Epithelial cell of esophagus (primary cell): ENCODE measurements at places on chromosomes 2 and 18.

DNA sequence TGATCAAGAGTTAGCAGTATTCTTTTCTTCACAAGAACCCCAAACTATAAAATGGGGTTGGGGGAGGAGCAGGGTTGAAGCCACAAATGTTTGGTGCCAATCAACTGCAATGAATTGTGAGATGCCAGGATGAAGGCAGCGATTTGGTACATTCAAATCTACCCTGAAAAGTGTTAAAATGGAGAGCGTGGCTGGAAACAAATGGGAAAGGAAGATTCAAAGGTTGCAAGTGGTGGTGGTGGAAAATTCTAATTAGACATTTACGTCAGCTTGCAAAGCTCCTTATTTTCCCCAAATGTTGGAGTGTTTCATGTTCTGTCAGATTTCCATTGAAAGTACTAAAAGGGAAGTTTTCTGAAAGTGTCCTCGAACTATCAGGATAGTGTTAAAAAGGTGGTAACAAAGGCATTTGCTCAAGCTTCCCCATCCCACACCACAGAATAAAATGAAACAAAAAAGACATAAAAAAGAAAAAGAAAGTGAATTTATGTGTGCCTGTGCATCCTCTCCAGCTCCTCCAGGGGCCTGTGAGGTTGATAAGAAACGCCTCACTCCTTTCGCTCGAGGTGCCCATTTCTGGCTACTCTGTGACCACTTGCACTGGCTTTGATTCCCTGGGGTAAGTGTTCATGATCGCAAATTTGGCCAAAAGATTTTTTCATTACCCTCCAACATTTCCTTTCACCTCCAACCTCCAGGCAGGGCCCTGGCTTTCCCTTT is 424.1 kb upstream of the POU3F3 start:
- no peak for DNase-seq

GRCh38 chr2:106649306-106649705 is 162.1 kb downstream of the CD8B2 start:
- DNase-seq: no peak

- DNase-seq: peak; percentile 33
Measured at GRCh38 chr2:226799976-226800940, 638 bp upstream of the IRS1 start.

GRCh38 chr18:39241534-39241933 is 1675.9 kb upstream of the CELF4 start:
- no peak for DNase-seq

GRCh38 chr2:206001912-206002311 is 84.1 kb downstream of the INO80D start:
- no peak for DNase-seq

GRCh38 chr18:59912007-59912550 is 12.3 kb downstream of the PMAIP1 start:
- no peak for DNase-seq

DNA sequence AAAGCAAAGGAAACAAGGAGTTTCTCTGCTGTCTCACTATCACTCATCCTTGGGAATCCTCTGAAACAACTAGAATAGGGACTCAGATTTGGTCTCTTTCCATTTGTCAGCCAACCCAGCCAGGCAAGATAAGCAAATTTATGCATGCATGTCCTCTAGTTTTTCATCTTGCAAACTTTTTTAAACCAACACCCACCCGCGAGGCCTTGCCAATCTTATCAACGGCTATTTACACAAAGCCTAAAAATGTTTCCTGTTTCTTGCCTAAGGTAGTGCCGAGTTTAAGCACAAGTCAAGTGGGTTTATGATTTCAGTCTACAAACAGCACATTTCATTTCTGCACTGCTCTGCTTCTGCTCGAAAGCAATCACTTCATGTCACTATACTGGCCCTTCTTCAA is 240.9 kb downstream of the STK39 start:
- DNase-seq: no peak

- no peak for DNase-seq
Measured at GRCh38 chr2:172861098-172861497, 125.5 kb downstream of the RAPGEF4 start.

DNA sequence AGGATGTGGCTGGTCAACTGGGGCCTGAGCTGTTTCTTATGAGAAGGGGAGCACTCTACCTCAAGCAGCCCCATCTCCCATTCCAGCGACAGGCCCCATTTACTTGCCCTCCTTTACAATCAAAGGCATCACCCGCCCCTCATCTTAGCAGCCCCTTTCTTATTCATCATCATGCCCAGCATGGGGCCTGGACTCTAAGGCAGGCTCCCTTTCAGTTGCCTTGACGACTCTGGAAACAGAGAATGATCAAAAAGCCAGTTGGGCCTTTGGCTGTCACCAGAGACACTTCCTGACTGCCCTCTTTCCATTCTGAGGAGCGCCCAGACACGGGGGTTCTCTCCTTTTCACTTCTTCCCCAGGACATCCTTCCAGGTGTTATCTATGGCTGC is 11.2 kb downstream of the CELF4 start:
- DNase-seq: no peak

GRCh38 chr2:59804732-59805131 is 748.7 kb downstream of the BCL11A start:
- DNase-seq: no peak

DNA sequence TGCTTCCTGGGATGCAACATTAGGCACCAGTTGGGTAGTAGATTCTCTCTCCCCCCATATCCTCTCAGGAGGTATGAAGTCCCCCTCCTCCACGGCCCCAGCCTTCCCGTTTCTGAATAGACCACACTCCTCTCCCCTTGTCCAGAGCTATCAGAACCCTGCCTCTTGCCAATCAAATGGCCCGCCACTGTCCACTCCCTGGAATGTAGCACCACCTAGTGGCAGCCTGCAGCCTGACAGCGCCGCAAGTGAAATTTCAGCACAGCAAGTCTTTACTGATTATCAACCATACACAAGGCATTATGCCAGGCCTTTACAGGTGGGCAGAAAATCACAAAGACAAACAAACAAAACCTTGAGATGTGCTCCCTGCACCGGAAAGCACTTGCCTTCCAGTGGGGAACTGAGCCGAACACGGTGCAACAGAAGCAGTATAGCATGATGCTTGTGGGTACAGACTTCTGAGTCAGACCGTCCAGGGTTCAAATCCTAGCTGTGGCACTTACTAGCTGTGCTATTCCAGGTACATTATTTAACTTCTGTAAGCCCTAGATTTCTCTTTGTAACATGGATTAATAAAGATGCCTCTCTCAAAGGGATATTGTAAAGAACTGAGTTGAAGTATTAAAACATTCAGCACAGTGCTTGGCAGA is 174.0 kb downstream of the SMAD2 start:
- peak; percentile 69 for DNase-seq

GRCh38 chr2:190916829-190917228 is 36.2 kb downstream of the GLS start:
- DNase-seq: no peak
